ENCODE measurements at places on chromosomes 3 and 15.

DNA sequence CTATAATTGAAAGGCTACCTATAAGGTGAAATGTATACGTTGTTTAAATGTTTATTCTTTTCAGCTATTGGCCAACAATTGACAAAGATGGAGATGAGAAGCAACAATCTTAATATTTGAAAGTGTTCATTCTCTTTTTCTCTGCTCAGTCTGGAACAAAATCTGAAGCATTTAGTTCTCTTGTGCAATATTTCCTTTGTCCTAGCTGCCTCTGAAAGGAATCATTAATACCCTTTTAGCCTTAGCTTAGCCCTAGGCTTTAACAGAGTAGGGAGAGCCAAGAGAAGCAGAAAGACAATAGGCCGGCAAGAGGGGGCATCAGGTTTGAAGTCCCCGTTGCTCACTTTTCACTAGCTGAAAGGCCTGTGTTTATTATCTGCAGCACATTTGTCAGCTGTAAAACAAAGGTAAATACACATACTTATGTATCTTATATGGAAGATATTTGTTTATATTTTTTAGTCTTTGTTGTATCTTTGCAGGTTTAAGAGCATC lies 422.5 kb upstream of the SEMA6D start:
- DNase-seq = no peak

- no peak for DNase-seq
These were observed 808.2 kb downstream of the SQOR start for GRCh38 chr15:46442901-46443590.

DNA sequence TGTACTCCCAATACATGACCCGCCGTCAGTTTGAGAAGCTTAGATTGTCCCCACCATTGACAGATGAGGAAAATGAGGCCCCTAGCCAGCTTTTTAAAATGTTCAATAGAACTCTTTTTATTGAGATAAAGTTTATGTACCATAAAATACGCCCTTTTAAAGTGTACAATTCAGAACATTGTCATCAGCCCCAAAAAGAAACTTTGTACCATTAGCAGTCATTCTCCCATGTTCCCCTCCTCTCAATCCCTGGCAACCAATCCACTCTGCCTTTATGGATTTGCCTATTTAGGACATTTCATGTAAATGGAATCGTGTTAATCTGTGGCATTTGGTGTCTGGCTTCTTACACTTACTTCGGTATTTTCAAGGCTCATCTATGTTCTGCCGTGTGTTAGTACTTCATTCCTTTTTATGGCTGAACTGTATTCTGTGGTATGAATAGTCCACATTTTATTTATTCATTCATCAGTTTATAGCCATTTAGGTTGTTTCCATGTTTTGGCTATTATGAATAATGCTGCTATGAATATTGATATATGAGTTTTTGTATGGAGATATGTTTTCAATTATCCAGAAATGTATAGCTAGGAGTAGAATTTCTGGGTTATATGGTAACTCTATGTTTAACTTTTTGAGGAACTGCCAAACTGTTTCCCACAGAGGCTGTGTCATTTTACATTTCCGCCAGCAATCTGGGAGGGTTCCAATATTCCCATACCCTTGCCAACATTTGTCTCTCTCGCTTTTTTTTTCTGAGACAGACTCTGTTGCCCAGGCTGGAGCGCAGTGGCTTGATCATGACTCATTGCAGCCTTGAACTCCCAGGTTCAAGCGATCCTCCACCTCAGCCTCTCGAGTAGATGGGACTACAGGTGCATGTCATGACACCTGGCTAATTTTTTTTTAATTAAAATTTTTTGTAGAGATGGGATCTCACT lies 15.3 kb upstream of the PTPN23 start:
- no peak for DNase-seq

GRCh38 chr3:15683253-15683652 lies 81.7 kb downstream of the BTD start:
- DNase-seq = no peak

GRCh38 chr15:46420990-46421389 lies 786.2 kb downstream of the SQOR start:
- no peak for DNase-seq

DNA sequence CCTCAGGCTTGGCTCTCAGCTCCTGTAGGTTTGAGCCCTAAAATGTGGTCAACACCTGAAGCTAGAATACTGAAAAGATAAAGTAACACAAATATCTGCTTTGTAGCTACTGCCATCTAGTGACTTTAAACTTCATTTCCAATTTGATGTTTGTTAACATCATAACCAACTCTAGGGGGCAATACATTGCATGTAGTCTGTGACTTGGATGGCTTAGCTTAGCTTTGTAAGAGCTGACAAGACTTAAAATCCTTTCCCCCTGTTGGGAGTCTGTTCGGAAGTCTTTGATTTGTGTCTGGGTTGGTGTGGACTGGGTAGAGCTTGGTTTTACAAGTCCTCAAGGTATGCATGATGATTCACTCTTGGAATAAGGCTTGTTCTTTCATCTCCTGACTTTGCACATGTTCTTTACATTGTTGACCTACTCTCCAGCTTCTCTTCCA lies 51.7 kb downstream of the SCN11A start:
- DNase-seq = no peak
